NCI-H1694 treated with DMSO at 0.1 percent for 48 hours (cell line): ENCODE measurements at places on chromosomes 4 and X.

- no peak for DNase-seq
Measured at GRCh38 chr4:16593386-16593785, 305.1 kb downstream of the LDB2 start.

GRCh38 chr4:182809417-182810102 is 107.6 kb downstream of the DCTD start:
- DNase-seq, result no peak

- DNase-seq, result peak; percentile 32
Measured at GRCh38 chr4:40858962-40859361, 109.2 kb downstream of the NSUN7 start.

DNA sequence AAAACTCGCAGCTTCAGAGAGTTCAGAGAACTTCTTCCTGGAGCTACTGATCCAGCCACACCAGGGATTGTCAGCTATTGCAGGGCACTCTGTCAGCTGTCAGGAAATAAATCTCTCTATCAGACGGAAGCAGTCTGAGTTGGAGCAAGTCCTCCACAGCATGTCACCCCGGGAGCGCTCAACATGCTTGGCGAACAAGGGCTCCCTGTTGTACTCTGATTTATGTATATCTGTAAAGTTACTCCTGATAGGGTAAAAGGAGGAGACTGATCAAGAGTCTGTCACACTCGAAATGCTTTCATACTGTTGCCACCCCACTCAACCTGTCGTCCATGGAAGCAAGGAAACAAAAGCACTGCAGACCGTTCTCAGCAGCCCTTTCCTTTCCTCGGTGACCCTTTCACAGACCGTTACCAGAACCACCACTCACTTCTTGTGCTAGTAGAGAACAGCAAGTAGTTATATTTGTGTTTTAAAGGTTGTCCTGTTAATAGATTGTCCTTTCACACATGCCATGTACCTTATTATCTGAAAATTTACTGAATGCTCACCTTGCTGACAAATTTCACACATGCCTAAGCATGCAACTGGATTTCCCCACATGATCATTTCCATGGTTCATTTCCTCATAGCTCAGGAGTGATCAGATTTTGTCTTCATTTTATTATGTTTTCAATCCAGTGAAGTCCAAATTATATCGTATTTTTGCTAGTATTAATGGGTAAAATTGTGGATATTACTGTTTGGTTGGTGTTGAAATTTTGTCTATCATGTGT is 2108.9 kb upstream of the TENM3 start:
- DNase-seq, result no peak

DNA sequence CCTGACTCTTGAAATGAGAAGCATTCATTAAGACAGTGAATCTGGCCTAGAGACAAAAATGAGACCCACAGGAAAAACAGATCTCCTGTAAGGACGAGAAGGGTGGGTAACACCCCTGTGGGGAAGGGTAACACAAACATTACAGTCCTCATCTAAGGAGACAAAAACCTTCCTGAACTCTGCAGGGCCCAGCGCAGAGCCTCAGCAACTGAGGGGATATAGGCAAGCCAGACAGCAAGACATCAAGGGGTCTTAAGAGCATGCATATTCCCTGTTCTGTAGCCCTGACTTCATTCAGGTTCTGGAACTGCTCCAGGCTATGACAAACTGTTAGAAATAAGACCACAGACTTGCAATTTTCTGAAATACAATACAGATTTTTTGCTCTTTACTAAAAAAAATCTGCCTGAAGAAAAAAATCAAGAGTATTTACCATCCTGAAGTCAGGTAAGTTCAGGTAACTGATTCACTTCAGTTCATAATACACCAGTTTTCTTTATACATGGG is 15.5 kb downstream of the COX18 start:
- no peak for DNase-seq

DNA sequence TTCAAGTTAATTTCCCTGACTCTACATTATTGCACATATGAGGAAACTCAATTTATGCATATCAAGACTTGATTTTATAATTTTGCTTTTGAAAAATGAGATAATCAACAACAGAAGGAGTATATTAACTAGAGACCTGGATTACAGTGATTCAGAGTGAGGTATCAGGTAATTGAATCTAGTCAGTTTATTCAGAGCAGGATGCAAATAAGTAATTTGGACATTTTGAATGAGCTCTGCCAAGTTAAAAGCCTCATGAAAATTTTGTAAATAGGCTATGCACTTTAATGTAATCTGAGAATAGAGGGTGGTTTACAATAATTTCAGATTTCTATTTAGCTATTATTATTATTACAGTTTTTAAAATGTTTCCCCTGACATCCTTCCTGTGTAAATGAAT is 203.7 kb upstream of the EMCN start:
- no peak for DNase-seq

GRCh38 chrX:34275699-34276098 is 143.6 kb upstream of the FAM47A start:
- DNase-seq, result no peak

GRCh38 chr4:14178421-14178820 is 550.9 kb upstream of the BOD1L1 start:
- DNase-seq, result no peak

- DNase-seq, result no peak
Measured at GRCh38 chrX:19753368-19753767, 134.0 kb downstream of the SH3KBP1 start.

- no peak for DNase-seq
Measured at GRCh38 chrX:34632384-34632783, 24.7 kb downstream of the TMEM47 start.

- no peak for DNase-seq
Measured at GRCh38 chrX:7191681-7192110, 43.7 kb upstream of the PUDP start.

DNA sequence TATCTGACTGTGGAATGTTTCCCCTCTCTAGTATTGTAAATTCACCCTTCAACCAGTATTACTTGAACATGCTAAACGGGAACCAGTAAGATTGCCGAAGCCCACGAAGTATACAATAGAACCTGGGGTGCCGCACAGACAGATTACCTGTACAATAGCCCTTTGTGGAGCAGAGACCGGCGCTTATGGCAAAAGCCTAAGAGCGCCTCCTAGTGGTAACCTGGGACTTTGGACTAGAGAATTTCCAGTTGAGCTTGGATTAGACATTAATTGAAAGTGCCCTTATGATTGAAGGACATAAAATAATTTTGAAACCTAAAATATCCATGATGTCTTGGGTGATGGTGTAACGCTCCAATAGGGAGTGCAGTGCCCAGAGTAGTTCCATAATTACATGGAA is 14.1 kb downstream of the ZNF157 start:
- peak; percentile 63 for DNase-seq

- DNase-seq, result no peak
Measured at GRCh38 chr4:175453456-175453855, 358.6 kb downstream of the GPM6A start.

DNA sequence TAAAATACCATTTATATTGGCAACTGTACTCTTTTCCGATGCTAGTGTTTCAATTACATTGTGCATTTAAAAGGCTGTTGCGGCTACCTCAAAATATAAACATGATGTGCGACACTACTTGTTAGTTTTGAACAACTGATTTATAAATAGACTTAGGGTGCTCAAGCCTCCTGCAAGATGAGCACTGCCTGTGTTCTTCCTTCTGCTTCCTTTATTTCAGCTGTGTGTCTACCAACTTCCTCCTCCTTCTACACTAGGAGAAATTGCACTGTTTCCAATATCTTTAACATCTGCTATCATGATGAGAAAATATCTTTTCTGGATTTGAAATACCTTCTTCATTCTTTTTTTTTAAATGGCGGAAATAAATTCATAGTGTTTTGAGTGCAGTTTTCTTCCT is 24.0 kb downstream of the TET2 start:
- DNase-seq, result no peak

DNA sequence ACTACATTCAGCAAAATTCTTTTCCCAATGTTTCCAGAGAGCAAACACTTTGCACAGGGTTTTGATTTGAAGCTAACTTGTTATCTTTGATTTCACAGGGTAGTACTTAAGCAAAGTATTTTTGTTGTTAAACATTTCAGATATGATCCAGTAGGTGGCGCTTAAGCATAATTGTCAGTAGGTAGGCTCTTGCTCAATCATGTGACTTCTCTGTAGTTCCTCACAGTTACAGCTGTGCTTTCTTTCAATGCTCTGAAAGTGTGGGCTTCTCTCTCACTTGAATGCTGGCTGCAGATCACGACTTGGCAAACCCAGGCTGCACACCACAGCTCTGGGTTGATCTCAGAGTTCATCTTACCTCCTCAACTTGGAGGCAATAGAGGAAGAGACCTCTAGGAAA is 1016.5 kb downstream of the SH3BGRL start:
- peak; percentile 22 for DNase-seq

DNA sequence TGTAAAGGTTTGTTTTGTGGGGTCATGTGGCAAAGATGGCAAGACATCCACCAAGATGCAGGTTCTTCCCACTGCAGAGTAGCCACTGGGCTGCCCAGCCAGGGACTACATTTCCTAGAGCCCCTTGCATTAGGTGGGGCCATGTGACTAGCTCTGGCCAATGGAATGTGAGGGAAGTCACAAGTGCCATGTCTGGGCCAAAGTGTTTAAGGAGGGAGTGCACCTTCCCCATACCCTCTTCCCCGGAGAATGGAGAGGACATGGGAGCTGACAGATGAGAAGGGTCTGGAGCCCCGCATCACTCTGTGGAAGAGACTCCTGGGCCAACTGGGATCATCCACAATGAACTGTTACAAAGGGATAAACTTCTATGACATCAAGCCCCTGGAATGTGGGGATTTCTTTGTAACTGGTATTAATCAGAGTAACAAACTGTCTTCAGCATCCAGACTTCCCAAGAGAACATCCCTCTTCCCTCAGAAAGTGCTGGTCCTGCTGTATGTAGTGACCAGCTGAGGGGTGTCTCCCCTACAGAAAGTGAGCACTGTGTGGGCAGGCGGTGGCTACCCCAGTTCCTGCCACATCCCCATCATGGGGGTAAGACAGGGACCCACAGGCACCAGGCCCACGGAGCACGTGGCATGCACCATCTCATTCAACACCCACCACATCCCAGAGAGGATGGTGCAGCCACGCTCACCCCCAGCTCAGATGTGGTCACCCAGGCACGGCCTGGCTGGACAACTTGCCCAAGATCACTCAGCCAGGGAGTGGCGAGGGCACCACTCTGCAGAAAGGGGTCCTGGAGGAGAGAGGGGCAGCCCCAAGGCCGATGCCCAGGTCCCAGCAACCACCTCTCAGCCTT is 10.9 kb downstream of the PPP2R2C start:
- DNase-seq, result no peak

- DNase-seq, result peak; percentile 30
Measured at GRCh38 chrX:109856974-109857373, 123.9 kb upstream of the ACSL4 start.

DNA sequence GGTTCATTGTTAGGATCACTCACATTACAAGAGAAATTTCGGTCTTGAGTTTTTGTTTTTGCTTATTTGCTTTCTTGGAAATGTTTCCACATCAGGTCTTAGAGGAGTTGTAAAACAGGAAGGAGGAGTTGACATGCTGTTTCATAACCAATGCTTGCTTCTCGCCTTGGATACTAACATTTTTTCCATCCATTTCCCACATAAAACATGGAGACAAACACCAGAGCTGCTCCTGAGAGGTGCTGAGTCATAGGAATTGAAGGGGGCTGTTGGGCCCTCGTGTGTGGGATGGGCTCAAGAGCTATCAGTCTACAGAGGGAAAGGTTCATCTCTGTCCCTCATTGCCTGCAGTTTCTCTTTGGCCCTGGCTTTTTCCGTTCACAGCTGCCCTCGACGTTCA is 29.9 kb downstream of the TBL1X start:
- no peak for DNase-seq

DNA sequence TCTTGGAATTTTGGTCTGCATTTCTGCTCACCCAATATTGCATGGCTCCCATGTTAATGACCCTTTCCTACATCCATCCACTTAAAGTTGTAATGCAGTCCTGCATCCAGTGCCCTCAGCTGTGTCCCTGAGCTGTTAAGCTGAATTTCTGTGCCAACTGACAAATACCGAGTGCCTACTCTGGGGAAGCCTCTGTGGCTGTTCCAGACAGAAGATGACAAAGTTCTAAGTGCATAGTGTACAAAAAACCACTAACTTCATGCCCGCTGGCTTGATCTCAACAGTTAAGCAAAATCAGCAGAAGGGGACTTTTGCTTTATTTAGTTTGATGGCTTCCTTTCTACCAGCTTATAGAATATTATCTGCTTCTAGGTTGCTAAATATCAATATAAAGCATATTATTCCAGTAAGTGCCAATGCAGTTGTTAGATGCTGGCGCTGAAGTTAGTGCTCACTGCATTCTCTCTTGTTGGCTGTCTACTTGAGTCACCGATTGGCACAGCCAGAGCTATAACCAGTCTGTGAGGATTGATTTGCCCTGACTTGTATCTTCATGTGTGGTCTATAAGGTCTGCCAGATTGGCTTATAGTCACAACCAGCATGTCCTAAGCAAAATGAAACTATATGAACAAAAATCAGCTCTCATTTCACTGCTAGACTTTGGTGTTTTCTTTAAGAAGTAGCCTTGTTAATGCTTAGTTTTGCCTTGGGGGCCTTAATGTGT is 98.9 kb downstream of the KLHL8 start:
- peak; percentile 33 for DNase-seq

GRCh38 chr4:26275281-26275680 is 45.5 kb upstream of the RBPJ start:
- DNase-seq, result no peak

- no peak for DNase-seq
Measured at GRCh38 chrX:118211891-118212816, 95.5 kb upstream of the KLHL13 start.

- DNase-seq, result no peak
Measured at GRCh38 chrX:46294234-46294633, 251.0 kb downstream of the ZNF674 start.

GRCh38 chr4:48649505-48649904 is 130.6 kb downstream of the FRYL start:
- DNase-seq, result no peak

GRCh38 chr4:19224820-19225219 is 1026.9 kb upstream of the SLIT2 start:
- DNase-seq, result peak; percentile 45

- DNase-seq, result no peak
Measured at GRCh38 chr4:150497612-150498011, 84.3 kb upstream of the MAB21L2 start.

GRCh38 chr4:150236626-150237025 is 158.4 kb downstream of the DCLK2 start:
- DNase-seq, result no peak

- DNase-seq, result no peak
Measured at GRCh38 chr4:76554630-76555029, 119.6 kb downstream of the SHROOM3 start.

GRCh38 chrX:477441-478012 is 90.8 kb upstream of the PPP2R3B start:
- no peak for DNase-seq

DNA sequence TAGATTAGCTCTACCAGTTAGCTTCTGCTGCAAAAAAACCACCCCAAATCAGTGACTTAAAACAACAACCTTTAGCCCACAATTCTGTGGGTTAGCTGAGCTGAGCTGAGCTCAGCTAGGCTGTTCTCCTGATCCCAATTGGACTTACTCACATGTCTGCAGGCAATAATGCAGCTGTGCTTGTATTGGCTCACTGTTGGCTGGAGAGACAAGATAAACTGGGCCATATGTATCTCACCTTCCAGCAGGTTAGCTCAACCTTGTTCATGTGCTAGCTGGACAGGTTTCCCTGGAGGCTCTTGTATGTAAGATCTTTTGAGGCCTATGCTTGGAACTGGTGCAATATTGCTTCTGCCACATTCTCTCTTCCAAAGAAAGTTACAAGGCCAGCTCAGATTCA is 261.5 kb upstream of the ADGRL3 start:
- no peak for DNase-seq

- no peak for DNase-seq
Measured at GRCh38 chr4:130703211-130703935, 1607.4 kb downstream of the C4orf33 start.
